ENCODE measurements at places on chromosomes 7 and 10.

DNA sequence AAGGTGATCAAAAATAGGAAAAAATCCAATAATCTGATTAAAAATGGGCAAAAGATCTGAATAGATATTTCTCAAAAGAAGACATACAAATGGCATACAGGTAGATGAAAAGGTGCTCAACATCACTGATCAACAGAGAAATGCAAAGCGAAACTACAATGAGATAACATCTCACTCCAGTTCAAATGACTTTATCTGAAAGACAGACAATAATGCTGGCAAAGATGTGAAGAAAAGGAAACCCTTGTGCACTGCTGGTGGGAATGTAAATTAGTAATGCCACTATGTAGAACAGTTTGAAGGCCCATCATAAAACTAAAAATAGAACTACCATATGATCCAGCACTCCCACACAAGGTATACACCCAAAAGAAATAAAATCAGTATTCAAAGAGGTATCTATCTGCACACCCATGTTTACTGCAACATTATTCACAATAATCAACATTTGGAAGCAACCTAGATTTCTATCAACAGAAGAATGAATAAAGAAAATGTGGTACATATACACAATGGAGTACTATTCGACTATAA, 85.0 kb downstream of the LRRN3 start:
- no peak for DNase-seq

GRCh38 chr10:100863433-100863832, 49.3 kb upstream of the SLF2 start:
- DNase-seq, result no peak

DNA sequence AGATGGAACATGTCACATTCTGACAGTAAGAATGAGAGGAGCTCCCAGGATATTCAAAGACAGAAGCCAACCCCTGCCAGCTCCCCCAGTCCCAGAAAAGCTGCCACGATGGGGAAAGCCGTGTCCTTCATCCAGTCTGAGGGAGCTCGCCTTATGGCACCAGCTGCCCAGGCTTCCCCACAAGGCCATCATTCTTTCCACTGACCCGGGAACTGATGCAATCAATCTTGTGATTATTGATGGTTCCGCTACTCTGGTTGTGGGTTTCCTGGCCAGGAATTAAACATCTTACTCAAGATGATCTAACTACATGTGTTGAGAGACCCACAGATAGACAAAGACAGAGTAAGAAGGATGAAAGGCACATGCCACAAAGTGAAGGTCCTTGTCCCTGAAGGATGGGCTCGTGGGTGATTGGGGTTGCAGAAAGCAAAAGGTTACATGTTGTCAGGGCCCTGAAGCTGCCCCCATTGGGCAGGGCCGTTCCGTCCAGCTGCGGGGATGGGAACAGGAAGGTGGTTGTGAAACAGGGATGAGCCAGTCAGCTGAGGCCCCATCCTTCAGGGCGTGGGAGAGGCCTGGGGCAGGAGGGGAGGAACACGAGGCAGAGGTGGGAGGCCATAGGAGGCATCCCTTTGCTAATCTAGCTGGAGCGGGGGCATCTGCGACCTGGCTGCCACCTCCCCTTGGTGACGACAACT, 127.6 kb downstream of the OAT start:
- no peak for DNase-seq

DNA sequence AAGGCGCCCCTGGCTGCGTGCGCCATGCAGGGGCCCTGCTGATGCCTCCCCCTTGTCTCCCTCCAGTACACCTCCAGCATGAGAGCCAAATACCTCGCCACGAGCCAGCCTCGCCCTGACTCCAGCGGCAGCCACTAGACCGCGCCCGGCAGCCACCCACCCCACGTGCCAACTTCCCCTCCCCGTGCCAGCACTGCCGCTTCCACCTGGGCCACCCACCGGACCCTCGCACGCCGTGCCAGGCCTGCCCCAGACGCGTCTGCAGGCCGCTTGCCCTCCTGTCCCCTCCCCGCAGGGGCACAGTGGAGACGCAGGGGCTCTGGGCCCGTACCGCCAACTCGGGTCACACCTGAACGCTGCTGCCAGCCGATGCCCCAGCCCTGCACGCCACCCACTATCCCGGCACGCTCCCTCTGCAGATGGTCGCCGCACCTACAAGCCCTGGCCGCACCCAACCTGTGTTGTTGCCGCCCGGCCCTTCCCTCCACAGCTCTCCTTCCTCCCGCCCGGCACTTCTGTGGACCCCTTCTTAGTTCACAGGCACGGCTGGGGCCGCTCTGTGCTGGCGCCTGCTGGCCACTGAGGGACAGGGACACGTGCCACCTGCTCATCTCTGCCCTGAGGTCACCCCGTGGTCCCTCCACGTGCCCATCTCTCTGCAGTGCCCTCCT, 26.3 kb upstream of the AMZ1 start:
- DNase-seq, result no peak

- no peak for DNase-seq
These were observed 285.0 kb downstream of the BMPER start for GRCh38 chr7:34190299-34190698.

- no peak for DNase-seq
These were observed 61.4 kb upstream of the CYP26C1 start for GRCh38 chr10:92999191-92999590.

- no peak for DNase-seq
These were observed 366.2 kb upstream of the VWC2 start for GRCh38 chr7:49407205-49407604.

- no peak for DNase-seq
These were observed 405.2 kb upstream of the NPVF start for GRCh38 chr7:25633426-25634036.

GRCh38 chr10:111137587-111137986, 60.8 kb downstream of the ADRA2A start:
- no peak for DNase-seq

DNA sequence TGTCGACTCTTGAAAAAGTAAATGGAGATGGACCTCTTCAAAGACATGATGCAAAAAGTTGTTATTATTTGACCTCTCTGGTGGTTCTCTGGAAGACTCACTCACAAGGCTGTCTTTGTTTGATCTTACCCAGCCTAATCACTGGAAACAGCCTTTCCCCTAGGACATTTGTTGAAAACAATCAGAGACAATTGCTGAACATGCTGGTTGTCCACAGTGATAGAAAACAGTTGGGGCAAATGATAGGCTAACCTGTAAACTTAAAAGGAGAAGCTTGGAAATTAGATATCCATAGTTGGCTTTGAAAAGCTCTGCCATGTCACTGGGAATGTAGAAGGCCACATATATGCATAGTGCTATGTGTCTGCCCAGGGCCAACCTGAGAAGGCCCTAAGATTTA, 22.9 kb upstream of the TES start:
- DNase-seq, result no peak

GRCh38 chr7:100914879-100915447, 19.3 kb upstream of the ACHE start:
- DNase-seq, result no peak

- no peak for DNase-seq
These were observed 13.7 kb downstream of the AHCYL2 start for GRCh38 chr7:129238546-129238945.

DNA sequence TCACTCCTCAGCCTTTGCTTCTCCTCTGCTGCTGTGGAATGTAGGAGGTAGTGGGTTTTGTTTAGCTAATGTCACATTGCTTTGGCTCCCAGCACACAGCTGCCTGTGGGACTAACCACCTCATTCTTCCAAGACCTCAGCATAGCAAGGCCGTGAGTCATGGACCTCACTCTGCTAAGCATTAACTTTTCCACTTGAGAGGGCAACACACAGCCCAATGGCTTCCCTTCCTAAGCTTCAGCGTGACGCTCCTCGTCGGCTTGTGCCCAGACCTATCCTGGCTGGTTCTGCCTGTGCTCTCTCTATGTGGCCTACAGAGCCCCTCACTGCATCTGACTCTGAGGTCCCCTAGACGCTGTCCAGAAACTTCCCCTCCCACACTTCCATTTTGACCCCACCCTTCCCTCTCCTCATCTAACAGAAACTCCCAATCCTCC, 23.3 kb downstream of the MYOF start:
- DNase-seq, result no peak

DNA sequence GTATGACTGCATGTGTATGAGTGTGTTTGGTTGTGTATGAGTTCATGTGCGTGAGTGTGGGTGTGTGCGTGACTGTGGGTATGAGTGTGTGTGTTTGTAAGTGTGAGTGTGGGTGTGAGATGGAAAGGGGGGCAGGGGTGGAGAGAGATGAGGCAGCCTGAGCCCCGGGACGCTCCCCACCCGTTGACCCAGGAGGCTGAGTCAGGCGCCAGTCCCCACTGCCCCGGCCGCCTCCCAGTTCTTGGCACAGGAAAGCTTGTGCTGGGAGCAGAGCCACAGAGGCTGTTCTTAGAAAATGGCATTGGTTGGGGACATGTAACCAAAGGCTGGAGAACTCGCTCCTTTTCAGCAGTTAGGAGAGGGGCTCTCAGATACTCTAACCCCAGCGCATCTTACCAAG, 27.8 kb upstream of the NUB1 start:
- DNase-seq, result no peak

- no peak for DNase-seq
These were observed 159.6 kb upstream of the CHST15 start for GRCh38 chr10:124253006-124253405.

- no peak for DNase-seq
These were observed 149.3 kb downstream of the ELFN1 start for GRCh38 chr7:1819259-1819841.

- peak; percentile 84 for DNase-seq
These were observed 289.4 kb upstream of the SP8 start for GRCh38 chr7:21076054-21076453.

DNA sequence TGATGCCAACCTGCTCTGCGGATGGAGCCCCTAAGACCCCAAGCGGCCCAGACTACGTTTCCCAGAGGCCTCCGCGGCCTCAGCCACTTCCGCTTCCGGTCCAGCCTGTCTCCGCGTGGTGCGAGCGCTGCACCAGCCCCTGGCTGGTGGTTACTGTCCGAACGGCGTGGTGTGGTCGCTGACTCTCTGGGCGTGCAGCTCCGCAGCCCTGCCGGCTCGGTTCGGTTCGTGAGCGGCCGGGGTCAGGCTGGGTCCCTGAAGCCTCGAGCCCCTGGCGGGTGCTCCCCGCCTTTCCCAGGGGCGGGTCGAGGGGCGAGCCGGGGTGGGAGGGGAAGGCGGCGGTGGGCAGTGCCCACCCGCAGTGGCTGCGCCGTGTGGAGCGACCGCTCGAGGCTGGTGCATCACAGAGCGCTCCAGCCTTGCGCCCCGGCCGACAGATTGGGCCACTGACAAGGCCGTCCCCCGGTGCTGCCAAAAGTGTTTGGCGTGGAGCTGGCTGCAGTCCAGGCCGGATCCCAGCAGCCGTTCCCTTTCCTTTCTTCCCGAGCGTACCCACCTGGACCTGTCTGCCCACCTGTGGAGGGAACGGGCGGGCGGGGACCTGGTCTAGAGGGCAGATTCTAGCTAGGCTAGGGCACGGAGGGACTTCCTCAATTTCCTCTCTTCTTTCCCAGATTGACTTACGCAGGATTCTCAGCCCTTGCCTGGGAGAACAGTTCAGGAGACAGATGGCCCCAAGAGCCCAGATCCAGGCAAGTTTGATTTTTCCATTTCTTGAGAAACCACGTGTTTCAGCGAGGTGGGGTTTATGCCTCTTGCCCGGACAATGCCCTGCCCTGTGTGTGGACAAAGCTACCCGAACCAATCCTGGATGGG, at the start of gene ZNF485:
Gene ZNF485, plus strand, starts transcription at position 116 of the 876 bp plus-strand sequence. Its CDS starts 613 bp downstream, at position 729.
- DNase-seq, result peak; percentile 1

DNA sequence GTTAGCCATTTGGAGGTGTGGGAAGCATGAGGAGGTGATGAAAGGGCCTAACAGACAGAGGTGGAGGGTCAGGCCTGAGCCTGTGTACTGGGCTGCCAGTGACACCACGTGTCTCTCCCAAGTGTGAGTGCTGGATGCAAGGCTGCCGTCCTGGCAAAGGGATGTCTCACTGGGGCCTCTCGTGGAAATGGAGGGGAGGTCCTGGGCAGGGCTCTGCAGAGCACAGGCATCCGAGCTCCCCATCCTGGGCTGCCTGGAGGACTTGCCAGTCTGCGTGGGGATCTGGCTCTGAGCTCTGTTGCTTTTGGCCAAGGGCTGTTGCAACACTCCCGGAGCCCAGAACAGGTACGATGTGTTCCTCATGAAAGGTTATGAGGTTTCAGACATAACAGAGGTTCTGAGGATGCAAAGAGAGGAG, 77.3 kb downstream of the GRK5 start:
- no peak for DNase-seq

DNA sequence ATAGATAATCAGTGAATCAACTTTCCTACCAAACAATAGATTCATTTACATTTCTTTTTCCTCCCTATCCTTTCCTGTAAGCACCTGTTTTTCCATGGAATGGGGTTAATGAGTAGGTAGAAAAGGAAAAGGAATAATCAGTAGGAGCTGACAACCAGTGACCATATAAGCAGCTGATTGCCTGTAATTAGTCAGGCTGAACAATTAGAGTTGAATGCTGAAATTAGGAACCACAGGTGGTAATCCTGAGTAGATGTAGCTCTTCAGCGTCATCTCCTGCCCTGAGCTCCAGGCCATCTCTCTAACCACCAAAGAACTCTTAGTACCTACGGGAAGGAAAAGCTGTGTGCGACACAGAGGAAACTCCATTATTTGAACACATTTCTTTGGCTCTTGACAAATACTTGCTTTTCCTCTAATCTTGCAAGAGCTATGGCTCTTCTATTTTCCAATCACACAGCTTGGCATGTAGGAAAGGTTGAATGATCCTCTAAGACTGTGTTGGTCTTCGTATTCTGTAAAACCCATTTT, 63.8 kb downstream of the KLHDC10 start:
- DNase-seq, result peak; percentile 35

DNA sequence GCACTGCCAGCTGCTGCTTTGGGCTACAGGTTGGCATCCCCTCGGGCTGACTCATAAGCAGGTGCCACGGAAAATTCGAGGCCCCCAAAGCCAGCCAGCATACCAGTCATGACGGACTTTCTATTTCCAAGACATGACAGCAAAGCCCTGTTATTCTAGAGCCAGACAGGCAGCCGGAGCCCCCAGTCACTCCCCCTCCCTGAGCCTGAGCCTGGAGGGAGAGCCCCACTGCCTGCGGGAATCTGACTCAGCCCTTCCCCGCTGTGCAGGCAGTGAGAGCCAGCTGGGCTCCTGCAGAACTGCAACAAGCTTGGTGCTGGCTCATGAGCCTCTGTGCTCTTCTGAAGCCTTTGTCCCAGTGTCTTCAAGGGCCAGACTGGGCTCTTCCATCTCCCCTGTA, 15.8 kb downstream of the BTBD16 start:
- DNase-seq, result no peak

- peak; percentile 9 for DNase-seq
These were observed 453 bp upstream of the GALNT17 start for GRCh38 chr7:71131256-71132126.

DNA sequence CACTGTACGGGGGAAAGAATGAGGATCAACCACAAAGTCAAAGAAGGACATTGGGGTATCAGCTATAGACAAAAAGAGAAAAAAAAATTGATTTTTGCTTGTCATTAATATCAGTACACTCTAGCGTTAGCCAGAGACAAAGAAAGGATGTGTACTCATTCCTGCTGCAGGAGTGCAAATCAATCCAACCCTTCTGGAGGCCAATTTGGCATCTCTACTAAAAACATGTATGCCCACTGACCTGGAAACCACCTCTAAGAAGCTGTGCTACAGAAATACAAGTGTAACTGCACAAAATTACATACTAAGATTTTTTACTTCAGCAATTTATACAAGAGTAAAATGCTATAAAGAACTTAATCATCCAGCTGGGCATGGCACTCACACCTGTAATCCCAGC, 13.6 kb downstream of the NSMCE4A start:
- DNase-seq, result no peak

All from NCI-H2081 (cell line).